Foreskin keratinocyte (primary cell): ENCODE measurements at places on chromosomes 7 and 10. TPM values are rescaled to one million over a fixed set of nuclear protein-coding genes. Genes with fewer than 3 reads are reported as not detected.

- peak; percentile 12 for DNase-seq
These were observed 596.4 kb upstream of the GHITM start for GRCh38 chr10:83542774-83543411.

- peak; percentile 64 for DNase-seq
These were observed 12.3 kb upstream of the CYTH3 start for GRCh38 chr7:6284461-6285360.

GRCh38 chr7:117876761-117877160, 3.5 kb upstream of the CTTNBP2 start:
- no peak for DNase-seq

The IKZF1 gene
- not detected in 2 replicates for total RNA-seq

The FLNC gene
- 0.61 and 1.2 TPM in 2 replicates for total RNA-seq

The ATP6V0A4 gene
- total RNA-seq: 0.14 and 0.25 TPM in 2 replicates

GRCh38 chr7:153934629-153935028, 117.6 kb upstream of the DPP6 start:
- DNase-seq: no peak

The SLC25A28 gene
- 30.1 and 36.2 TPM in 2 replicates for total RNA-seq

The VWA2 gene
- total RNA-seq: 0.58 and 0.60 TPM in 2 replicates

- DNase-seq: no peak
These were observed 79.8 kb upstream of the IFRD1 start for GRCh38 chr7:112370436-112370835.

DNA sequence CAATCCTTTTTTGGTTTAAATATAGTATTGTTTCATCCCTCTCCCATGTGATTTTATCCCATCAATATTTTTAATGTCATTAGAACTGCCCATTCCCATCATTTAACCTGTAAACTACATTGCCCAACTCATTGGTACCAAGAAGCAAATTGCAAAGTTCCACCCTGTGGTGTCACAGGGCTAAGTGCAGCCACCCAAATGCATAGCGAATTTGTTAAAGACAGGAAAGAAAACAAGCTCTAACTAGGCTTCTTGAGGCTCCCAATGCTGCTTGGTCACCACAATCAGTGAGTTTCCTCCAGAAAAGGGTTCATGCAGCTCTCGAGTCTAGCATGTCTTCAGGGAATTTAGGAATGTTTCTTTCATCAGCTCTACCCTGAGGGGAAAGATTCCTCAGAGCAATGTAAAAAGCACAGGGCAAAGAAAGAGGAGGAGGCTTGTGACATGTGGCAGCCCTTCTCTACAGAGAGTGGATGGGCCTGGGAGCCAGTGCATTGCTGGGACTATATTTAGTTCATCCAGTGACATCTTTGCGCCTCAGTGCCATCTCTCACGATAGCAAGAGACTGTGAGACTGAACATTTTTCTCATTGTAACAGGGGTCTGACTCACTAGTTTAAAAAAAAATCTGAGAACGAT, 58.1 kb downstream of the CAV1 start:
- no peak for DNase-seq

The SNCG gene
- total RNA-seq: 1.5 and 1.7 TPM in 2 replicates

The KIF20B gene
- 25.2 and 30.4 TPM in 2 replicates for total RNA-seq

- DNase-seq: no peak
These were observed 107.3 kb upstream of the STARD3NL start for GRCh38 chr7:38070718-38071117.

DNA sequence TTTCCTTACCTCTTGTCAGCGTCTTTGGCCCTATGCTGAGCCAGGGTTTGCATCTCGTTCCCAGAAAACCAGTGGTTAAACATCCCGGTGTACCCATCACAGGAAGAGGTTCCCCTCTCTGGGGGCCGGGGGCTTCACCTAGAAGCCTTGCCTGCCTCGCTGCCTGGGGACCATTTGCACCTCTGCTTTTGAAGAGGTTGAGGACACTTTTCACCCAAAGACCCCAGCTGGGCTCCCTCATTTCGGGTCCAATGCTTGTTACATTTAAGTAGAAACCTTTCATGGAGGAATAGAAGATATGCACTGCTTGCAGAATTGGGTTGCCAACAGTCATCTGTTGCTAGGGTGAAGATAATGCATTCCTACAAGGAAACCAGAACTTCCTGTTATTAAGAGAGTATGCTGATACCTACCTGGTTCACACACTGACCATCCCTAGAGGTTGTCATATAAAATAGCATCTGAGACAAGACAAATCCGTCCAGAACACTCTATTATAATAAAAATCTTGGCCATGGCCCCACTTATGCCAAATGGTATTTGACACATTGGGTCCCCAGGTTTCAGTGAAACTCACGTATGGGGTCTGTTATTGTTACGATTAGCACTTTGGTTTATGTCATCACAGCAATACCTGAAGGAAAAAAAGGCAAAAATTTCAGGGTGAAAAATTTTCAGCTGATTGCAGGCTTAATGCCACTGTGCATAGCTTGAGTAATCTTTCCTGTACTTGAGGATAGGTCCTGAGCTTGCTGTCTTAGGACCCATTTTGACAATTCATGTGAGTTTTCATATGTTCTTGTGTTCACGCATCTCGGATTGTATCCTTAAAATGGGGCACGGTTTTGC, 917 bp downstream of the ZNF365 start:
- DNase-seq: no peak

The PGAM2 gene
- total RNA-seq: 0.11 TPM in 1 of 2 replicates, not detected in the other

The TAS2R5 gene
- total RNA-seq: 0.61 and 0.63 TPM in 2 replicates

- peak; percentile 67 for DNase-seq
These were observed 53.6 kb downstream of the PYROXD2 start for GRCh38 chr10:98361131-98362025.

- no peak for DNase-seq
These were observed 89.2 kb downstream of the AOAH start for GRCh38 chr7:36635091-36635490.

DNA sequence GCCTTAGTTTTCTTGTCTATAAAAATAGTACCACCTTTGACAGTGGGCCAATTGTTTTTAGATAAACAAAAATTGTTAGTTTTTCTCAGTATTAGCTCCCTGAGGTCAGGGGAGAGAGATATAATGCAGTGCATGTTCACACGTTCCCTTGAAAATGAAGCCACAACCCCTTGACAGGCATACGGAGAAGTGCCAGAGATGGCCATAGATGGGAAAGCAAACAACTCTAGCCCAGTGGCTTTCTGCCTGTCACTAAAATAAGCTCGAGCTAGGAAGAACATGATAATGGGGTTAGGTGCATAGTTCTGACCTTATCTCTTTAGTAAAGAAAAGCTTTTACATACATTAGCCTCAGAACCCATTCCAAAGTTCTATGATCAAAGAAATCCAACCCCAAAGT, 124.9 kb downstream of the CHRM2 start:
- no peak for DNase-seq

- DNase-seq: peak; percentile 74
These were observed 123.4 kb downstream of the ATE1 start for GRCh38 chr10:121804460-121804859.

DNA sequence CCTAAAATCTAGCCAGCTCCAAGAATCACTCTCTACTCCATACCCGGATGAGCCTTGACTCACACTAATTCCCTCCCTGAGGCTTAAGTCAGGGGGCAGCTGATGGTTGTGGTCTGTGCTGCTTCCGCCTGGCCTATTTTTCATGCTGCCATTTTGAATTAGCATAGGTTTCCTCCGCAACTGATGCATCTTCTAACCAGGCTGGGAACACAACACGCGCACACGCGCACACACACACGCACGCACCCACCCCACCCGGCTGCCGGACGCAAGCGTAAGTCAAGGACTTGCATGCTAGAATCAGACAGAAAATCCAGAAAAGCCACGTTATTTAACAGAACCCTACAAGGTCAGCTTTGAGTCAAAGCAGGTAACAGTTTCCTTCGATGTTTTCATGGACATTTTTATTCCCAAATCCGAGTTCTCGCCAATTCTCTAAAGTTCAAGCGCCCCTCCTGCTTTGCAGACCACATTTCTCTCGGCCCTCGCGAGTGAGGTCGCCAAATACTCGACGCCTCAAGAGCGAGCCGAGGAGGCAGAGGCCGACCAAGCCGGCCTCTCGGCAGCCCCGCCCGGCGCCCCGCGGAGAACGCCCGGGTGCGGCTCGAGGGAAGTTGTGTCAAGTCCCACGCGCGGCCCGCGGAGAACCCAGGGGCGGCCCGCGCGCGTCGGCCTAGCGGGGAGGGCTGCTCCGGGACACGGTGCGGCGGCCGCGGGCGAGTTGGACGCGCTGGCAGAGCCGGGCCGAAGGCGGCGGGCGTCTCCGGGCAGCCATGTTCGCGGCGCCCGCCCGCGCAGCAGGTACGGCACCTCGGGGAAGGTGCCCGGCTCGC, 961 bp downstream of the SCRN1 start:
- DNase-seq: peak; percentile 77

DNA sequence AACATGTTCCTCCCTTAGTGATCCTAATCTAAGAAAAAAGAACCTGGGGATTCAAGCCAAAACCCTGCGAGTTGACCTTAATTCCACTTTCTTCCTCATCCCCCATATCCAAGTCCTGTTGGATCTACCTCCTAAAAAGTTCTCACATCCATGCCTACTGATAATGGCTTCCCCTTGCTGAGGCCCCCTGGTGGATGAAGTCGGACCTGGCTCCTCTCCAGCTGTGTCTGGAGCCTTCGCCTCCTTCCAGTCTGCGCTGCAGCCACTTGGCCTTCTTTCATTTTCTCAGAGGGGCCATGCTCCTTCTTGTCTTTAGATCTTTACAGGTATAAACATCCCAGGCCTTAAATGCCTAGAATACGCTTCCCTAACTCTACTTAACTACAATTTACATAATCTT, 8.1 kb downstream of the PDE1C start:
- DNase-seq: peak; percentile 22

DNA sequence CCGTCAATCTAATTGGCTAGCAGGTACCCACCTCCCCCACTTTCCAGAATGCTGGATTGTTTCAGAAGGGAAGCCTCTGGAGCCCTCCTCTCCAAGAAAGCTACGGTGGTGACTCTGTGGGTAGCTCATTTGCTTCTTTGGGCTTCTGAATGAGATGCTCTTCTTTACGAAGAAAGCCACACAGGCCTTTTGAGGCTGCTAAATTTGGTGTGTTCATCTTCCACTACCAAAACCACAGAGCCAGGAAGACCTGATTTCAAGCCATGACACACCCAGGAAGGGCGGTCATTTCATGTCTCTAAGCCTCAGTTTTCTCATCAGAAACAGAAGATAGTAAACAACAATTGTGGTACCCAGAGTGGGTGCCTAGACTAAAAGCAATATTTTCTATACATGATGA, 901.2 kb downstream of the KCNMA1 start:
- DNase-seq: no peak

- no peak for DNase-seq
These were observed 108.7 kb downstream of the NRBF2 start for GRCh38 chr10:63241841-63242281.

DNA sequence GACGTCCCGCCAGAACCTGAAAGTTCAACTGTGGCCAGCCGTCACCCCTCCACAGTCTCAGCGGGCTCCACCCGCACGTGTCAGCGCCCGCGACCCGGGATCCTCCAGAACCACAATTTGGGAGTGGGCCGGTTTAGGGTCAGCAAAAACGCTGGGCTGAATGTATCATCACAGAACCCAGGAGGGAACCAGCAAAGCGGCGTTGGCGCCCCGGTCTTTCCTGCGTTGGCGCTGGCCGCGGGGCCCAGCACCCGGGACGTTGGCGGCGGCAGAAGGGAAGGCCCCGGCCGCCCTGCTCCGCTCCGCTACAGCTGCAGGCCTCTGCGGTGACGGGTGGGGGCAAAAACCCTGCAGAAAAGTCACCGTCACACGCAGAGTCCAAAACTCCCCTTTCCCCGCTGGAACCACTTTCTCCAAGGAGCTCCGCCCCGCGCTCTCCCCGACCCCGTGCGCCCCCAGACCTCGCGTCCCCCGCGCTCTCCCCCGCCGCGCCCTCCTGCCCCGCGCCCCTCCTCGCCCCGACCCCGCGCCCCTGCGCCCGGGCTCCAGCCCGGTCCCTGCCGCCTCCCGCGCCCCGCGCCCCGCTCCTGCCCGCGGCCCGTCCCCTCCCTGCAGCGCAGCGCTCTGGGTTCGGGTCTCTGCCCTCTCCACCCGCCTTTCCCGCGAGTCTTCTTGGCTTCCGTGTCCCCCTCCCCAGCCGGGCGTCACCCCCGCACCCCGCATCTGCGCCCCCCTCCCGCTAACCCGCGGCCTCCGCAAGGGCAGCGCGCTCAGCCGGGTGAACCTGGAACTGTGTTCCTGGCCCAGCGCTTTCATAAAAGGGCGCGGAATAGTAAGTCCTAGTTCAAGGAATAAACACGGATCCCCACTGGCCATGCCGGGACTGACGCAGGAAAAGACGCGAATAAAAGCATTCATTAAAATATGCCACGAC, 24.0 kb upstream of the RNF32 start:
- DNase-seq: no peak

The TMEM229A gene
- not detected in 2 replicates for total RNA-seq

DNA sequence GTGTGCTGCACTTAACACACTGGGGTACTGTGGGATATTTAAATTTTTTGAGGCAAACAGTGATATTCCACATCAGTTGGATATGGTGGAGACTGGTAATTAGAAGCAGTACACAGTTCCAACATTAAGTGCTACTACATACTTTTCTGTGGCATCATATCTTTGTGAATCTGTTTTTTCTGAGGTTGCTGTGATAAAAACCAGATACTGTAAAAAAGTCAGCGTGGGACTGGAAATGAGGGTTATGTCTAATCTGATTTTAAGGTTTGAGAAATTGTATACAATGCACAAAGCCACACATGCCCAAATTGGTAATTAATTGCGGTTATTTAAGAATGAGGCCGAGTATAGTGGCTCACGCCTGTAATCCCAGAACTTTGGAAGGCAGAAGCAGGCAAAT, 41.2 kb downstream of the TBC1D12 start:
- no peak for DNase-seq

The MACC1 gene
- 7.9 and 15.2 TPM in 2 replicates for total RNA-seq

GRCh38 chr7:82964150-82964882, 198.4 kb downstream of the PCLO start:
- no peak for DNase-seq

The TAS2R3 gene
- 0.25 and 0.44 TPM in 2 replicates for total RNA-seq
